ENCODE measurements at places on chromosomes 4 and X.
A peak's percentile ranks its signal among the peaks of the same experiment; 100 is the strongest.

- peak; percentile 75 for ATAC-seq
These were observed 31.5 kb upstream of the HDAC8 start for GRCh38 chrX:72604112-72604511.

GRCh38 chr4:81432825-81433224 lies 38.9 kb downstream of the RASGEF1B start:
- no peak for ATAC-seq

- ATAC-seq, result peak; percentile 40
These were observed at the start of gene CLIC2 for GRCh38 chrX:155334486-155335336. Gene CLIC2, minus strand, starts transcription at chrX:155334614. Its CDS starts 187 bp downstream, at chrX:155334427.

DNA sequence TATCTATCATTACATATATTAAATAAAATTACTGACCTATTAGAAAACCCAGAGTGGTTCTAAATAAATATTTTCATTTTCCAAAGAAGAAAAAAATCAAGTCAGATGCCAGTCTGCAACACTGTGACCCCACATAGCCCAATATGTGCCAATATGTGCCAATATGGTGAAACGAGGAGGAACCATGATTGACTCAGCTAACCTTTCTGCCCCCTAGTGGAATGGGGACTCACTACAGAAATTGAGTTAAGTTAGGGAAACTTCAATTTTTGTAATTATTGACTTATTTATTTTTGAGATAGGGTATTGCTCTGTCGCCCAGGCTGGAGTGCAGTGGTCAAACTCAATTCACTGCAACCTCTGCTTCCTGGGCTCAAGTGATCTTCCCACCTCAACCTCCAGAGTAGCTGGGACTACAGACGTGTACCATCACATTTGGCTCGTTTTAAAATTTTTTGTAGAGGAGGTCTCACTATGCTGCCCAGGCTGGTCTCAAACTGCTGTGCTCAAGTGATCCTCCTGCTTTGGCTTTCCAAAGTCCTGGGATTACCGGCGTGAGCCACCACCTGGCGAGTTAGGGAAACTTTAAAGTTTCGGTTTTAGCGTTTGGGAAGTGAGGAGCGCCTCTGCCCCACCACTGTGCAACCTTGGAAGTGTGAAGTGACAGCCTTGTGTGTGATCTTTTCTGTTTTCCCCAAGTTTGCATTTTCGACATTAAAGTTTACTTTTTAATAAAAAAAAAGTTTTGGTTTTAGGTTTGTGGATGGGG lies 116.8 kb upstream of the SHISA3 start:
- no peak for ATAC-seq

- no peak for ATAC-seq
These were observed 46.3 kb downstream of the ALPK1 start for GRCh38 chr4:112343330-112344080.

DNA sequence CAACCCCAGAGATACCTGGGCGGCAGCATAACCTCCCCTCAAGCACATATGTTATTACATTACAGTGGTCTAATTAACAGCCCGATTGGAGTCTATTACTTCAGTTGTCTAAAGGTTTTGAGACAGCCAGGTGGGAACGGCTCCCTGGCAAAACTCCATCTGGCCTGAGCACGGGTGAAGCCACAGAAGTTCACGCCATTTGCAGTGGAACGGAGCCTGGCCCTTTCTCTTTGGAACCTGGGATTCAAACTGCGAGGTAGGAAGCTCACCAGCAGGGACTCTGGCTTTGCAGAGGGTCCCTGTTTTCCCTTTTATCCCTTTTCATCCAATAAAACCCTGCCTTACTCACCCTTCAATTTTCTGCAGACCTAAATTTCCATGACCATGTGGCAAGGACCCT lies 45.9 kb upstream of the NEIL3 start:
- no peak for ATAC-seq

DNA sequence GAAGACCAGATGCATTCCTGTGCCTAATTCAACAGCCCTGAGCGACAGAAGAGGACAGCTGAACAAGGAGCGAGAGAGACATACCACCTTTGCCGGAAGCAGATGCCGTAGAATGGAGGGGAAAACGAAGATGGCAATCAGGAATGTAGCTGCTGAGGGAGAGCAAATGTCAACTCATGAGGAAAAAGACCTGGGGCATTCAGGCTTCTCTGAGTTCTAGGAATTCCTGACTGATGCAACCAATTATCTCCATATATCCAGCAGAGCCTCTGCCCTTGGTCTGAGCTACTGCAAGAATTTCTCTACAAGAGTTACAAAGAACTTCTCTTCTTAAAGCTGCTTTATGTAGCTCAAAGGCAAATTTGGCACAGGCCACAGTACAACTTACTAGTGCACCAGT lies 40.5 kb upstream of the INPP4B start:
- ATAC-seq, result no peak

DNA sequence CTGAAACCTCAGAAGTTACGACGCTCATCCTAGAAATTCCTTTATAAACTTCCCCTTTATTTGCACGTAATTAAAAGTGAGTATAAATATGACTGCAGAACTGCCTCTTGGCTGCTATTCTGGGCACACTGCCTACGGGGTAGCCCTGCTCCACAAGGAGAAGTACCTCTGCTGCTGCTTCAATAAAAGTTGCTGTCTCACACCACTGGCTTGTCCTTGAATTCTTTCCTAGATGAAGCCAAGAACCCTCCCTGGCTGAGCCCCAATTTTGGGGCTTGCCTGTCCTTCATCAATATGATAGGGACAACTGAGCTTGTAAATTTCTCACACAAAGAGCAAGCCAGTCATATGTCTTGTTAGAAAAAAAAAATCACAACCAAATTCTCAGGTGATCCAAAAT lies 115.8 kb downstream of the VEGFC start:
- ATAC-seq, result no peak

- no peak for ATAC-seq
These were observed 1337.8 kb upstream of the DIAPH2 start for GRCh38 chrX:95346856-95347255.

GRCh38 chr4:144355811-144356757 lies 215.6 kb upstream of the GYPA start:
- peak; percentile 50 for ATAC-seq

DNA sequence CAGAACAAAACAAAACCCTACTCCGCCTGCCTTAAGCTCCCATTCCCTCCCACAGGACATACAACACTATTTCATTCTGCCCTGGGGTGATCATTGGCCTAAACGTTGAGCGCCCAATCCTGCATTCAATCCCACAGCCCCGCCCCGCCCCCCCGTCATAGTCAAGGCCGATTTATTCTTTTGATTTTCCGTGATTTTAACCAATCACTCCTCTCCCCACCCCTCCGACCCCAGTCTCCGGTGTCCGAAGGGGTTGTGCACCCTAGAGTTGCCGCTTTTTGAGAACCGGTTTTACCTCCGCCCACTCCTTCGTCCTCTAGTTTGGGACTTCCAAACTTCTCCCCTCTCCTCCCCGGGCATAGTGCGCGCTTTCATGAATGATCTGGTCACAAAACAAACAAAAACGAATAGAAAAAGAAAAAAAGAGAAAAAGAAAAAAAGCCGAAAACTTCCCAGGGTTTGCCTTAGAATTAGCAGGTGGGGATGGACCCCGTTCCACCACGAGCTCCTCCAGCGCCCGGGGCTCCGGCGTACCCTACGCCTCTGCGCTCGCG lies 446 bp upstream of the UBE2A start:
- ATAC-seq, result peak; percentile 12

DNA sequence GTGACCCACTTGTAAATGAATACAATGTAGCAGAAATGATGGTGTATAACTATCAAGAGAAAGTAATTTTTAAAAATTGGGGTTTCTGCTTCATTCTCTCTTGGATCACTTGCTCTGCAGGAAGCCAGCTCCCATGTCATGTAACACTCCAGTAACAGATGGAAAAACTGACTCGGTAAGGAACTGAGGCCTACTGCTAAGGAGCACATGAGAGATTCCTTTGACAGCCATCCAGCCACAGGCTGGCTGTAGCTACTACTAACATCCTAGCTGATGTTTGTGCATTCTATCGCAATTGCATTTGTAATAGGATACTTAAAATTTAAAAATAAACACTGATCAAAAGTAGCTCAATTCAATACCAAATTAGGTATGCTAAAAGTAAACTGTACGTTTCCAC lies 102.3 kb upstream of the MAB21L2 start:
- no peak for ATAC-seq

GRCh38 chr4:52244848-52245247 lies 193.7 kb downstream of the SPATA18 start:
- ATAC-seq, result no peak

DNA sequence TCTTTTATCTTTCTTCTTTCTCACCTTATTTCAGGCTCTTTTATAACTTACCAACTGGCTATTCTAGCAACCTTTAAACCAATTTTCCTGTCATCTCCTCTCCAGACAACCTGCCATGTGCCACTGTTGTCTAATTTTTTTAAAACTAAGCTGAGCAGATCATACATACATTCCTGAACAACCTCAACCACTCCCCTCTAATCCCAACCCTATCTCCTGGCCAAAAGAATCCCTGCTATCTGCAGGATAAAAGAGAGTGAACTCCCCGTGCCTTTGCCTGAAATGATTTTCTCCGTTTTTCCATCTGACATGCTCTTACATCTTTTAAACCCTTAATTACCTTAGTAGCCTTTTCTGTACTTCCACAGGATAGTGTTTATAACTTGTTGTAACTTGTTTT lies 35.5 kb downstream of the DCUN1D4 start:
- no peak for ATAC-seq

GRCh38 chr4:133550436-133550835 lies 401.3 kb downstream of the PCDH10 start:
- no peak for ATAC-seq

- no peak for ATAC-seq
These were observed 59.0 kb downstream of the ZNF827 start for GRCh38 chr4:145879598-145879997.

DNA sequence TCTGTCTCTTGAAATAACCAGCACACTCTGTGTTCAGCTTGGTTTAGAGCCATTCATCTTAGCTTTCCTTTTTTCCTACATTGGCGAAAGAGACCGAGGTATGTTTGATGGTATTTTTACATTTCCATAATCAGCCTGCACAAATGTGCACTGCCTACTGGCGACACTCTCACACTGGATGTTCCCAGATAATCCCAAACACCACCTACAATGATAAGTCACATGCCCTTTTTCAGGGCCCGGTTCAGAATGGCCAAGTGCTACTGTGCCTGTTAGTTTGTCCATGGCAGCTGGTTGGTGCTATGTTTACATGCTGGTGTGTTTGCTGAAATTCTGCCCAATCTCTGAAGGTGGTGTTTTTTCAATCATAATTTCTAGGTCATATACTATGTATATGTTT lies 80.8 kb upstream of the NR3C2 start:
- ATAC-seq, result no peak

GRCh38 chr4:1359144-1359501 lies 12.1 kb downstream of the UVSSA start:
- no peak for ATAC-seq

DNA sequence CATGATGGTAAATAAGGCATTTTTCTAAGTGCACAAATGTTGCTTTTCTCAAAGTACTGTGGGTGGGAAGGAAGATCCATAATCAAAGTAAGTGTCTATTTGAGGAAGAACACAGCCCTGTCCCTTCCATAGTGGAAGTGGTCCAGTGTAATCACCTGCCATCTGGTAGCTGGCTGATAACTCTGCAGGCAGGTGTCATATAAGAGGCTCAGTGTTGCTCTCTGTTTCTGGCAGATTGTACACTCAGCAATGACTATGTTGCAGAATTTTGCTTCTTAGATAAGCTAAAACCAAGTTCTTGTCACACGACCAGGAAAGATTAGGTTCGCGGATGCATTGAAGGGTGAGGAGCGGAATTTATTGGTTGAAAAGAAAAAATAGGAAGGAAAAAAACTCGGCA lies 20.9 kb downstream of the SAGE1 start:
- no peak for ATAC-seq

GRCh38 chr4:141307241-141307689 lies 86.6 kb downstream of the ZNF330 start:
- ATAC-seq, result peak; percentile 94

- no peak for ATAC-seq
These were observed 13.7 kb upstream of the ASIC5 start for GRCh38 chr4:155879767-155880166.

DNA sequence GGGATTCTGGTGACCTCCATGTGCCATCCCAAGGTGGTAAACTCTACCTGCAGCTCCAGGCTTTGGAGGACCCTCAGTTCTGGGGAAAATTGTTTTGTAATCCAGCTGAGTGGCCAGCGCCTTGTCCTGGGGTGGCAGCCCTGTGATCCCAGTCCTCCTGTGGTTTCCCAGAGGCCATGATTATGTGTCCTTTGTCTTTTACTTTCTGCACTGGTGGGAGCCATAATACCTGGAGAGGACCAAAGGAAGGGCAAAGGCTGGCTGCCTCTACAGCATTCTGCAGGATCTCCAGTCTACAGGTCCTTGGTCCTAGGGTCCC lies 64.0 kb downstream of the NBDY start:
- no peak for ATAC-seq

All from activated T-helper 17 cell treated with anti-CD3 and anti-CD28 coated beads, Interleukin-2, amount 50 U/mL, for 72 hours (primary cell).